ENCODE measurements at places on chromosomes 7 and 10.

DNA sequence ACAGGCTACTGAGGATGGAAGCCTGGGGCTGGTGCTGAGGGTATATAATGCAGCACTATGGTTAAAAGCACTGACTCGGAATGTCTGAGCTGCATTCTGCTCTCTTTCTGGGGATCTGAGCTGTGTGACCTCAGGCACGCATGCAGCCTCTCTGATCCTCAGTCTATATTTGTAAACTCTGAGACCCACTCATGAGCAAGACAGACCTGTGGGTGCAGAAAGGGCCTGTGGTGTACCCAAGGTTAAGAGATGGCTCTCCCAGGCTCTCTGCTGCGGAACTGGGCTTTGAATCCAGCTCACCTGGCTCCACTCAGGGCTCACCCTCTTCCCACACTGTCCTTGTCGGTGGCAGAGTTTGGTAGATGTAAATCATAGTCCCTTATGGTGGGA, 89.9 kb downstream of the CHST15 start:
- no peak for DNase-seq

DNA sequence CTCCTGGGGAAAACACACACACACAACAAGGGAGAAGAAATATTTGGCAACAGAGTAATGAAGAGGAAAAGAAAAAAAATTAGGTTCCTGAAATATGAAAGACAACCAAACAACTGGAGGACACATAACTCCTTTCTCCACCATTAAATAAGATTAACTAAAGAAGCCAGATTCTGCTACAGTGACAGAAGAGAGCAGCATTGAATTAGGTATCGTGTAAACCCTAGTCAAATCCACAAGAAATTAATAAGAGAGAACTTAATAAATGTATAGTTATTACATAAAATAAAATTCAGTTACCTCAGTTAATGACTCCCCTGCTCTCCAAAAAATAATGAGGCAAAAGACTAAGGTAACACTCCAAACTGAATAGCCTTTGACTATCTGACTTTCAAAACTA, 306.7 kb downstream of the CRPPA start:
- DNase-seq: no peak

GRCh38 chr7:153564391-153564790, 487.8 kb upstream of the DPP6 start:
- DNase-seq: no peak

GRCh38 chr10:44801383-44802327, 109.5 kb upstream of the TMEM72 start:
- DNase-seq: peak; percentile 32

DNA sequence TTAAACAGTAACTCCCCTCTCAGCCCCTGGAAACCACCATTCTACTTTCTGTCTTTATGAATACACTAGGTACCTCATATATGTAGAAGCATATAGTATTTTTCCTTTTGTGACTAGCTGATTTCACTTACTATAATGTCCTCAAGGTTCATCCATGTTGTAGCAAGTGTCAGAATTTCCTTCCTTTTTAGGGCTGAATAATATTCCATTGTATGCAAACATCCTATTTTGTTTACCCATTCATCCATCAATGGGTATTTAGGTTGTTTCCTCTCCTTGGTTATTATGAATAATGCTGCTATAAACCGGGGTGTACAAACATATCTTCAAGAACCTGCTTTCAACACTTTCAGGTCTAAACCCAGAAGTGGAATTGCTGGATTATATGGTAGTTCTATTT, 125.3 kb downstream of the SGMS1 start:
- DNase-seq: no peak

GRCh38 chr7:113071465-113071864, 15.2 kb downstream of the GPR85 start:
- DNase-seq: peak; percentile 16

GRCh38 chr7:43669286-43670081, 59.8 kb downstream of the COA1 start:
- no peak for DNase-seq

All from AG20443 (cell line).